Esophagus muscularis mucosa (tissue), 4 donors: ENCODE measurements at places on chromosomes 6 and 20.

- no peak for DNase-seq
Measured at GRCh38 chr6:143733510-143733909, 55.7 kb downstream of the PHACTR2 start.

- no peak for DNase-seq
Measured at GRCh38 chr6:105179244-105180065, at the start of gene POPDC3. TSS of gene POPDC3 (minus strand) at chr6:105180014. CDS start at chr6:105161909, 18,105 bp downstream.

GRCh38 chr20:63086421-63087235, 79.9 kb upstream of the BHLHE23 start:
- no peak for DNase-seq

DNA sequence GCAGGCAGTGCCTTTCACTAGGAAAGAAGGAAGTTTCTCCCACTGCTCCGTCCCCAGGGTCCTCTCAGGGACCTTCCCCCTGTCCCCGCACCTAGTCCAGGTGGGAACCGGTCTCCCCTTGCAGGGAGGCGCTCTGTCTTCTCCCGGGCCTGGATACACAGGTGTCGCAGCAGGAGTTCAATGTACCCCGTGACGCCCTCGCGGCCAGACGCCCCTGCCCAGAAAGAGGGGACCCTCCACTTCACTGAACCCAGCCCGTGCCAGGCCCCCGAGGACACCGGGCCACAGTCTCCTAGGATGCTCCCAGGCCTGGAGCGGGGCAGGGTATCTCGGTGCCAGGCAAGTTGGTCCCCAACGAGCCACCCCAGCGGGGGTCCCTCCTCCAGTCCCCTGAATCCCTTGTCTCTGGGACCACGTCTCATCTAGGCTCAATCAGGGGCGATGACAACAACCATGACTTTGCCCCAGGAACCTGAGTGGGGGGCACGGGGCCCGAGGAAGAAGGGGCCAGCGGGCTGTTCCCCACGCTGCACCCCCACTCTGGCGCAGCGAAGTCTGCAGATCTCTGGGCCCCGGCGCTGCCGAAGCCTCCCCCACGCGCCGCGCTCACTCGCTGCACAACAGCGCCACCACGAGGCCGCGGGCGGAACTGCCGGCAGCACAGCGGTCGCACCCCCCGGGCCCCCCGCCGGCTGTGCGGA, 103.0 kb downstream of the EDN3 start:
- no peak for DNase-seq

- DNase-seq, result no peak
Measured at GRCh38 chr6:127348028-127348661, 4.7 kb upstream of the ECHDC1 start.

- DNase-seq, result no peak
Measured at GRCh38 chr20:52200870-52201269, 9.3 kb upstream of the ZFP64 start.

GRCh38 chr20:57790176-57790575, 80.4 kb upstream of the PMEPA1 start:
- DNase-seq, result no peak

GRCh38 chr20:42281801-42282200, 663.6 kb upstream of the CHD6 start:
- no peak for DNase-seq

DNA sequence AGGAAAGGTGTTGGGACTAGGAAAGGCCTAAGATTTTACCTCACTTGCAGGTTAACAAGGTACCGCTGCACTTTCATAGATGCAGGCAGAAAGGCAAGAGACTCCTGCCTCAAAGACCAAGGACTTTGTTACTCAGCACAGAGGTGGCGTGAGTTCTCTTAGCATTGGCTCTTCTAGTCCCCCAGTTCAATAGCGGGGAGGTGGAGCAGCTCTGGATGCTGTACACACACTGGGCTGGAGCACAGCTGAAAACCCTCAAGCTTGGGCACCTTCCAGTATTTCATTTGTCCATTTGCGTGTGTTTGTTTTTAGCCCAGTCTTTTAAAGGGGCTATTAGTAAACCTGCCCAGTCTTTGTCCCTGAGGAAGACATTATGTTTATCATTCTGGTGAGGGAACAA, 345.2 kb downstream of the FARS2 start:
- no peak for DNase-seq

DNA sequence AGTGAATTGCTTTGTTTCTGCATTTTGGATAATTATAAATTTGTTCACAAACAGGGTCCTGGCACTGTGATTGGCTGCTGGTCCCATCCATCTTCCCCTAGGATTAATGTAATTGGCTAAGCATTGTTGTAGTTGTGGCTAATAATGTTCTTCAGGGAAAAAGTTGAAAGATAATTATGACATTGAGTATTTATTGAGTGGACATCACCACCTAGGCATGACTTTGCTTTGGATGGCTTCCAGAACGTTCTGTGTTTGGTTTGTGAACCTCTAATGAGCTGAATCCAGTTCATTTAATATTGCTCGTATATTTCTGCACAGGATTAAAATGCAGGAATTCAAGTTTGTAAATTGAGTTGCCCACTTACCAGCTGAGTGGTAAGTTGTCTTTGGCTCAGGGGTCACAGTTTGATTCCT, 55.1 kb downstream of the ARID1B start:
- no peak for DNase-seq

GRCh38 chr20:49986049-49986448, 3.3 kb downstream of the SNAI1 start:
- no peak for DNase-seq

- no peak for DNase-seq
Measured at GRCh38 chr6:157253699-157254098, 69.6 kb downstream of the TMEM242 start.

DNA sequence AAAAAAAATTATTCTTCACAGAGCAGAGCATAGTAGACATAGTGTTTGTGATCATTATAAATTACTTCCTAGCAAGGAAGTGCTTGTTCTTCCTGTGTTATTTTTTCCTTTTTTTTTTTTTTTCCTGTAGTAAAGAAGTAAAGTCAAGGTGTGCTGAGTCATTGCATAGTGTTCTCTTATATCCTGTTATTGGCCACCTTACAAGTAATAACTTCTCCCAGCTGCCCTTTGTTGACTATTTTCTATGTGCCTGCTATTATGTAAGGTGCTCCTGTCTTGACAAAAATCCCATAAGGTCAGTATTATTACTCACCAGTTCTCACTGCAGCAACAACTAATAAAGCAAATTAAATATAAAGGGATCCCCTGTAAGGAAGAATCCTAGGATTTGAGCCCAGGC, 195.3 kb downstream of the GJA1 start:
- DNase-seq, result no peak

GRCh38 chr6:54516321-54516720, 208.1 kb downstream of the TINAG start:
- no peak for DNase-seq

GRCh38 chr20:19589787-19590362, 168.2 kb upstream of the RIN2 start:
- no peak for DNase-seq

DNA sequence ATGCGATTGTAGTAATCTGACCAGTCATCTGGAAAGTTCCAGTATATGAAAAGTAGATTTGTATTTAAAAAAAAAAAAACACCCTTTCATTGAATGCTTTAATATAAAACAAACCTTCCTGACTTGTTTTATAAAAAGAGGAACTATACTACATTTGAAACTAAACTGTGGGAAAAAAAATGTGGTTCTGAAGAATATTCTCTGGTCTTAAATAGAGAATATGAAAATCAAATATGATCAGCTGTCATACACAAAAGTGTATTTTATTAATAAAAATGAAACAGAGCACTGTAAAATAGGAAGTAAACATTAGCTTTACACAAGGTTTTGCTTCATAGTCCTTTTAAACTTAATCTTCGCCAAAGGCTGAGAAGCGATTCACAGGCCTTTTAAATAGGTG, 25.3 kb upstream of the CD83 start:
- no peak for DNase-seq

DNA sequence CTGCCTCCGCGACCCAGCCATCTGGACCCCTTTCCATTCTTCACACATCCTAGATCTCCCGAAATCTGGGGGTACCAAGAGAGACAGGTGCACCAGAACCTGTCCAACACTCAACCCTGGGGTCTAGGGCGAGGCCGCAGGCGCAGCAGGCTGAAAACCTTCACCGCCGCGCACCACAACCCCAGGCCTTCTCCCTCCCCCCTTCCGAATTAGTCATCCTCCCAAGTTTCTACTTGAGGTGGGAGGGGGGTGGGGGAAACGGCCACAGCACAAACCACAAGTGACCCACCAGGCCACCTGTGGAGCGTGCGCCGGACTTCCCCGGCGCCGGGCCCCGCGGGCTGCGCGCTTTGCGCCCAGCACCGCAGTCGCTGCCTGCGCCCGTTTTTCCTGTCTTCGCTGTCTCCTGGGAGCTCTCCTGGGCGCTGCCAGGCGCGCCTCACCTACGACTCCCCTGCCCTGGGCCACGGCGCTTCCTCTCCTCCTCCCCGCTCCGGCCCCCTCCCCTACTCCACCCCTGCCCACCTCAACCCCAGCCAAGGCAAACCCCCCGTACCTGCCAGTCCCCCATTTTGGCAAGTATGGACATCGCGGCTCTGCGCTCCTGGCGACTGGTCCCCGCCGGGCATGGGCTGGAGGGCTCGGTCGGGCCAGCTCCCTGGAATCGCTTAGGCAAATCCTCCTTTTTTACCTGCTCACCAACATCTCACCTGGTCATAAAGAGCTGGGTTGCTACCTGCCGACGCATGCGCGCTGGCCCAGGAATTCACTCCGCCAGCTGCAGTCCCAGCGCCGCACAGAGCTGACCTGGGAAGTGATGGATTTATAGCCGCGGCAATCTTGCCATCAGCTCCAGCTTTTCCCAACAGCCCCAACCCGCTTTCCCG, 4.2 kb upstream of the TFAP2A start:
- DNase-seq, result no peak

GRCh38 chr6:132236744-132237143, 164.5 kb downstream of the MOXD1 start:
- no peak for DNase-seq

DNA sequence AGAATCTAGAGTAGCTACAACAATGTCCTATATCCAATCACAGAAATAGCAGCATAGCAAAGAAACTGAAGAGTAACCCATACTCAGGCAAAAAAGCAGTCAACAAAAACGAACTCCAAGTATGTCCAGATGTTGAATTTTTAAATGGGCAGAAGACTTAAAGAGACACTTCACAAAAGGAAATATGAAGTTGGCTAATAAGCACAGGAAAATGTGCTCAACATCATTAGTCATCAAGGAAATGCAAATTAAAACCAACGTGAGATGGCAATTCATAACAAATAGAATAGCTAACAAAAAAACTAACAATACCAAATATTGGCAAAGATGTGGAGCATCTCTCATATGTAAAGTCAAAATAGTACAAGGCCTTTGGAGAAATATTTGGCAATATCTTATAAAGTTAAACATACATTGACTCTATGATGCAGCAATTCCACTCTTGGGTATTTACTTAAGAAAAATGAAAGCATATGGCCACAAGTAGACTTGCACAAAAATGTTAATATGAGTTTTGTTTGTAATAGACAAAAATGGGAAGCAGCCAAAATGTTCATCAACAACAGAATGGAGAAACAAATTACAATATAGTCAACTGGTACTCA, 37.7 kb downstream of the FRK start:
- DNase-seq, result no peak

DNA sequence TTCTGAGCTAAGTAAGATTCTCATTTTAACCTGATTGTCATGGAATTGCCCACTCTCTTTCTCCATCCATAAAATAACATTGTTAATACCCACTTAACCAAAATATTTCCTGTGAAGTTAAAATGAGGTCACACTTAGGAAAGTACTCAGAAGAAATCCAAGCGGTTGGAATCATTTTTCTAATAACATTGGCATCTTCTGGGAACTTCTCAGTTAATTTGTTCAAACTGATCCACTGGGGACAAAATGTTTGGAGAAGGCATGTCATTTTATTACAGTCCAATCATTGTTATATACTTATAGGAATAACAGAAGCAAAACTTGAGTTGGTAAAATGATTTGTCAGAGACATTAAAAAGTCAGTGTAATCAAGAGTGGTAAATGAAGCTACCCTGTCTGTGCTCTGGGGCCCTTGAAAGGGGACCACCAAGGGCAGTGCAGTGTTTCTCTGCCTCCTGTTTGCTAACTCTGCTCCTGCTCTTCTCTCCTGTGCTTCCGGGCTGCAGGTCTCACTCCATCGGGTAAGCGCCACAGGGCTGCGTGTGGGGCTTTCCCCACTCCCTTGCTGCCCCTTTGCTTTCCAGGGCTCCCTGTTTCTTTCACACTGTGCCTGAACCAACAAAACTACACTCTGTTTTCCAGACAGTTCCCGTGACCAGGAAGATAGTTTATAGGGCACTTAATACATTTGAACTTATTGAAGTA, 50.1 kb downstream of the HDDC2 start:
- DNase-seq, result no peak

DNA sequence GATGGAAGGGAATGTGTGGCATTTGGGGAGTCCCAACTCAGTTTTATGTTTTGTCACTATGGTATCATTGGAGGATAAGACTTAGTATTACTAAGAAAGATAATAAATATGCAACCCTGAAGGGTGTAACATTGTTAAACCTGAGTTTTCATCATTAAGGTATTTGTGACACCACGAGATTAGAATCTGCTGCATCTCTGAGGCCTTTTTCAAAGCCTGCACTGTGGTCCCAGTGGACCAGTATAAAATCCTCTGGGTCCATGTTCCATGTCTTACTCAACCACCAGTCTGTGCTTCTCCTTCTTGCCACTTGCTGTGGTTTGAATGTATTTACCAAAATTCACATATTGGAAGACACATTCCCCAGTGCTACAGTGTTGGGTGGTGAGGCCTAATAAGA, 130.6 kb downstream of the TBX18 start:
- DNase-seq, result no peak

- no peak for DNase-seq
Measured at GRCh38 chr6:28474441-28475219, 31.3 kb upstream of the ZSCAN23 start.

GRCh38 chr6:84137989-84138575, 89.4 kb downstream of the CEP162 start:
- DNase-seq, result no peak

DNA sequence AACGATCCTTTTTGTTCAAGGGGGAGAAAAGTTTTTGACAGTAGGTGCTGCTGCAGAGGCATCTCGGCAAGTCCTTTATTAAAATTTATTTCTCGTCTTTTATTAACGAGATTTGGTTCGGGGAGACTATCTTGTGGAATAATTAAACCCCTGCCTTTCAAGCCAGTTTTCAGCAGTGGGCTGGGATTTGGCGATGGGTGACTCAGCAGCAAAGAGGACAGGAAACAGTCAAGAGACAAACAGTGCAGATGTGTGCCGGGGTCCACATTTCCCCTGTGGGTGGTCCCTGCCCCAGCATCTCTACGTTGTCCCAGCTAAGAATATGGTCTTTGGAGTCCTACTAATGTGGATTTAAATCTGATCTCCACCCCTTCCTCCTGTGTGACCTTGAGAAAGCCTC, 282.8 kb downstream of the CDH26 start:
- no peak for DNase-seq

- no peak for DNase-seq
Measured at GRCh38 chr20:5973172-5973571, 22.7 kb downstream of the MCM8 start.

DNA sequence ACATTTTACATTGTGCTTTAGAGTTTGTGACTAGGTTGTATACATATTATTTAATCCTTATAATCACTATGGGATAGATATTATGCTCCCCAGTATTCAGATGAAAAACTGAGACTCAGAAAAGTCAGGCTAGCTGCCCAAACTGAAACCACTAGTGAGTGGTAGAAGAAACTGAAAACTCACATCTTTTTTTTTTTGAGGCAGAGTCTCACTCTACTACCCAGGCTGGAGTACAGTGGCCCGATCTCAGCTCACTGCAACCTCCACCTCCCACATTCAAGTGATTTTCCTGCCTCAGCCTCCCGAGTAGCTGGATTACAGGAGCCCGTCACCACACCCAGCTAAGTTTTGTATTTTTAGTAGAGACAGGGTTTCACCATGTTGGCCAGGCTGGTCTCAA, 22.2 kb downstream of the RNF24 start:
- DNase-seq, result no peak
